ENCODE measurements at places on chromosomes 1 and 21. TPM values are rescaled to one million over a fixed set of nuclear protein-coding genes. Genes with fewer than 3 reads are reported as not detected.

Gene COL11A1
- total RNA-seq = 0.10 TPM

Gene HSPA6
- total RNA-seq = 1.5 TPM

Gene OR6N1
- not detected for total RNA-seq

Gene LYPD8
- 2.0 TPM for total RNA-seq

Gene AGBL4
- total RNA-seq = not detected

Gene TXLNA
- 56.1 TPM for total RNA-seq

- DNase-seq = no peak
Observed at GRCh38 chr1:234371414-234371813, 1.8 kb upstream of the COA6 start.

DNA sequence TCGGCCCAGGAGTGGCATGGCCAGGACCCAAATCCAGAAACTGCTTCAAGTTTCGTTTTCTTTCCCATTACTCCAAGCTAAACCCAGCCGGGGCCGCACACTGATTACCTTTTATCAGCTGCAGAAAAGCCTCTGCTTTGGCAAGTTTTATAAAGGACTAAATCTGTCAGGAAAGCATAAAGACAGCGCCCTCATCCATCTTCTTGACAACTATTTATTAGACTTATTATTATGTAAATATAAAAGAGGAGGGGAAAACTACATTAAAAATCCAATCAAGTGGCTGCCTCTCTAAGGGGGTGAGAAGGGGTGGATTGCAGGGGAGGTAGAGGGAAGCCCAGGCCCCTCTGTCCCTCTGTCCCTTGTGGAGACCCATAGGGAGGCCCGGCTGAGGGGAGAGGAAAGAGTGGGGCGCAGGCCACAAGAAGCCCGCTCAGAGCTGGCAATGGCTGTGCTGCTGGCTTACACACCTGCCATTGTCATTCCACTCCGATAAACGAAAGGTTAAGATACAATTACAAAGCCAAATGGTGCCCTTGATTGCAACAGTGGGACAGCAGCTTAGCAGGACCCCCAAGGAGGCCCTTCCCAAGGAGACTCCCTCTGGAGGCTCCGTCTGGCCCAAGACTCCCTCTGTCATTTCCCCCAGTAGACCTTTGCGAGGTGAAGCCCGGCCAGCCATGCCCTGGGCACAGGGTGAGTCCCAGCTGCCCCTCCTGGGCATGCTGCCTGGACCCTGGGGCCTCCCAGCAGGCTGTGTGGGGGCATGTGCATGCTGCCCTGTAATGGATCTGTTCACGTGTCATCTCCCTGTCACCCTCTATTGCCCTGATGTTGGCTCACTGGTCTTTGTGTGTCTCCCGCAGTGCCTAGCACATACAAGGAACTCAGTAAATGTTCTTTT is 45.4 kb downstream of the KCND3 start:
- no peak for DNase-seq

GRCh38 chr1:65175171-65176055 is 27.4 kb downstream of the AK4 start:
- no peak for DNase-seq

- no peak for DNase-seq
Observed at GRCh38 chr21:28624626-28625025, 368.1 kb downstream of the LTN1 start.

GRCh38 chr1:41745022-41745421 is 173.7 kb downstream of the HIVEP3 start:
- no peak for DNase-seq

DNA sequence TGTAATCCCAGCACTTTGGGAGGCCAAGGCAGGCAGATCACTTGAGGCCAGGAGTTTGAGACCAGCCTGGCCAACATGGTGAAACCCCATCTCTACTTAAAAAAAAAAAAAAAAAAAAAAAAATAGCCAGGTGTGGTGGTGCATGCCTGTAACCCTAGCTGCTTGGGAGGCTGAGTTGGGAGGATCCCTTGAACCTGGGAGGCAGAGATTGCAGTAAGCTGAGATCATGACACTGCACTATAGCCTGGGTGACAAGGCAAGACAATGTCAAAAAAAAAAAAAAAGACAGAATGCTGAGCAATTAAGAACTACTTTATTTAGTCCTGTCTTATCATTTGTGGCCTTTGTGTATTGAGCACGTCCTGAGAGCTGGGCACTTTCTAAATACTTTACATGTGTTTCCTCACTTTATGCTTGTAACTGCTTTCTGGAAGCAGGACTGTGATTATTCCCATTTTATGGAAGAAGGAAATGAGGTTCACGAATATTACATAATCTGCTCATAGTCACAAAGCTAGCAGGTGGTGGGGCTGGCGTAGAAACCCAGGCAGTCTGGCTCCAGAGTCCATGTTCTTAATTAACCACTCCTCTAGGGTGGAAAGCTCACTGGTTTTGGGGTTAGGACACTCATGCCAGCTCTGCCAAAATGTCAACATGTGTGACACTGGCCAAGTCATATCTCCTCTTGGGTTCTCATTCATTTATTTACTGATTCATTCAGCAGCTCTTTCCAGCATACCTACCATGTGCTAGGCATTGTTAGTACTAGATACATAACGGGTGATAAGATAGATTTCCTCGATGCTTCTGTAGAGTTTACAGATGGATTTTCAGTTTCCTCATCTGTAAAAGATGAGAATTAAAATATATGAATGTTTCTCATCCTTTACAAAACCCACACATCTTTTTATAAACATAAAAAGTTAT is 57.7 kb downstream of the DDR2 start:
- peak; percentile 64 for DNase-seq

- DNase-seq = peak; percentile 22
Observed at GRCh38 chr21:35202431-35202830, 153.3 kb upstream of the RUNX1 start.

DNA sequence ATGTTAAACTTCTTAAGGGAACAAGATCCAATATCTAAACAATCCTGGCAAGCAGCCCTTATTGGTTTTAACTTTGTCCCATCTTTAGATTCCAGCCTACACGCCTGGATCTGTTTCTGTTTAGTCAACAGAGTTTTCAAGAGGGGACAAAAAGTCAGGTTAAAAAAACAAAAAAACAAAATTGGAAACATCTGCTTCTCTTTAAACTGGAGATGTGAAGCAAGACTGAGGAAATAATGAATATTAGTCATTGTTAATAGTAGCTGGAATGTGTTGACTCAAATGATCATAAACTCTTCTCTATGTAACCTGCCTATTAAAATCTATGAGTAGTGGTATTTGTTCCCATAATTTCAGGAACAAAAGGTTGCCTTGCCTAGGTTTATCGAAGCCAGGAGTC is 55.0 kb downstream of the NID1 start:
- no peak for DNase-seq

DNA sequence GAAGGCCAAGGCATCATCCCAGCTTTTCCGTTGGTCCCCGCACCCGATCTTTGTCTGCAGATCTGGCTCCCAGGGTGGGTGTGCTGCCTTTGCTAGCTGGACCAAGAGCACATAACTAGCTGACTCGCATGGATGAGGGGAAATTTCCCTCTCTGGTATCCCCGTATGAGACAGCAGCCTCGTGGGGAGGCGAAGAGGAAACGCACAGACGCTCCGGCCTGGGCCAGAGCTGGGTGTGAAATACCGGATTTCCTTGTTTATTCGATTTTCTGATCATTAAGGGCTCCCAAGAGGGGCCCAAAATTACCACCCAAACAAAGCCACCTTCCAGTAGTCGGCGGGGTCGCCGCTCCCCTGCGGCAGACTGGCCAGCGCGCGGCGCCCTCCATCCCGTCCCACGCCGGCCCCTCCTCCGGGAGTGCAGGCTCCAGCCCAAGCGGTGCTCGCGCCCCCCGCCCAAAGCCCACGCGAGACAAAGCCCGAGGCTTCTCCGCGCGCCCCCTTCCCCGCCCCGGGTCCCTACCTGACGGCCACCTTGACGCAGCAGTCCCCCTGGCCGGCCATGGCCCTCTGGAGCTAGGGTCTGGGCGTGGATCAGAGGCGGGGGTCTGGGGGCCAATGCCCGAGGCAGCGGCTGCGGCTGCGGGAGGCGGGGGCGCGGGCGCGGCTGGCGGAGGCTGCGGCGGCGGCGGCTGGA is 546 bp downstream of the KIF21B start:
- DNase-seq = peak; percentile 18

DNA sequence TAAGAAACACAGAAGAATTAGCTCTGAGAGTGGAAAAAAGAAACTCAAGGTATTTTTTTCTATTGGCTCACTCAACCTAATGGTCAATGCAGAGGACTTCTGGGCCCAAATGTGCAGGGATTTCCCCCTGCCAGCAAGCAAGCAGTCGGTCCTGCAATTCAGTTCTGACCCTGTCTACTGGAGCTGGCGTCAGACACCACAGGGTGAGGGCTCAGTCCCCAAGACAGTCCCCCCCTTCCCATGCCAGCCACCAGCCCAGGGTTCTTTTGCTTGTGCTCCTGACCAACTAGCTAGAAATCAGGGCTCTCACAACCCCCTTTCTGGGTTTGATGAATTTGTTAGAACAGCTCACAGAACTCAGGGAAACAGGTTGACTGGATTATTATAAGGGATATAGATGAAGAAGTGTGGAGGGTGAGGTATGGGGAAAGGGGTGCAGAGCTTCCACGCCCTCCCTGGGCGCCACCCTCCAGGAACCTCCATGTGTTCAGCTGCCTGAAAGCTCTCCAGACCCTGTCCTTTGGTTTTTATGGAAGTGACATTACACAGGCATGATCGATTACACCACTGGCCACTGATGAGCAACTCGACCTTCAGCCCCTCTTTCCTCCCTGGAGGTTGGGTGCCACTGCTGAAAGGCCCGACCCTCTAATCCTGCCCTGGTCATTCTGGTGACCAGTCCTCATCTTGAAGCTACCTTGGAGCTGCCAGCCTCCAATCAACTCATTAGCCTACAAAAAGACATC is 22.5 kb upstream of the PWP2 start:
- DNase-seq = no peak

GRCh38 chr1:16276302-16277030 is 39.5 kb upstream of the CPLANE2 start:
- DNase-seq = no peak

DNA sequence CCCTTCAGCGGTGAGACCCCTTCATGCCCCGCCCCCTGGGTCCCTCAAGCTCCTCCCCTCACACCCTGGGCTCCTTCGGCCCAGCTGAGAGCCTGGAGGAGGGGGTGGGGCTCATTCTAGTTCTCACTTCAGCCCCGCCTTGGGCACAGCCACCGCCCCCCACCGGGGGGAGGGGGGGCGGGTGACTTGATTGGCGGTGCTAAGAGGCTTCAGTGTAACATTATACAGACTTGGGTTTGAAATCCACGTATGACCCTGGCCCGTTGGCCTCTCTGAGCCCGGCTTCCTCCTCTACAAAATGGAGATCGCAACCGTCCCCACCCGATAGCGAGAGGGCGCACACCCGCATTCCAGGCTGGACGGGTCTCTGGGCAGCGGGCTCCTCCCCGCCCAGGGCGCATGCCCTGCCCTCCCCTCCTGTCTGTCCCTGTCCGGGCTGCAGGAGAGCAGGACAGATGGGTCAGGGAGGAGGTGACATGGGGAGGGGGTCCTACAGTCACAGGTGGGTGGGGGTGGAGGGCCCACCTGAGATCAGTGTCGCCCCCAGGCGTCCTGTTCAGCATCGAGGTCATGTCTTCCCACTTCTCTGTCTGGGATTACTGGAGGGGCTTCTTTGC is 5.1 kb downstream of the CLCNKB start:
- no peak for DNase-seq

DNA sequence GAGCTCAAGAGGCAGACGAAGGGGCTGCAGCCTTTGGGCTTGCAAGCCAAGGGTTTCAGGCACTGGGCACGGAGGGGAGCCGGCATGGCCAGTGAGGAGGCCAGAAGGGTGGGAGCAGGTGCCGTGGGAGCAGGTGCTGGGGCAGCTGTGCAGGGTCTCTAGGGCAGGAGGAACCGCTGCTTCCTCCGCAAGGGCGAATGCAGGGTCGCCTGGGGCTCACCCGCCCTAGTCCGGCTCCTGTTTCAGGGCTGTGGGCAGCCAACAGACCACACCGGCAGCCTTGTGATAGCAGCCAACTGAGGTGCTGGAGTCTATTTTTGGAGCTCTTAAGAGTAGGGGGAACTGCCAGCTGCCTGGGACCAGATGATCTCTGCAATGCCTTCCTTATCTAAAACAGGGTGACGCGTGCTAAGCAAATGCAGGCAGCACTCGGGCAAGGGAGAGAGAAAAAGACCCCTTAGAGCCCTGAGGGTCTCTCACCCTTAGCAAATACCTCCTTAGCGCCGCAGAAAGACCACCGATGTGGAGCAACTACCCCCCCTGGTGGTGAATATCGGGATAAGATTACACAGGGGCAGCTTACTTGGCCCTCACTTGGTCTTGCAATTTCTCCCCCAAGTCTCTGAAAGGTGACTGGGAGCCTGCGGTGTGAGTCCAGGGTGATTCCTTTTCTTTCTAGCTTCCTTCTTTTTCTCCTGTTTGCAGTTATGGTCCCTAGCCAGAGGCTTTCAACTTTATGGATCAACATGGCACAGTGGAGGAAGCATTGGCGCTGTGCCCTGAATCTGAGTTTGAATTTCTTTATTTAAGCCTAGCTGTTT is 20.7 kb upstream of the MAPKAPK2 start:
- DNase-seq = peak; percentile 58

DNA sequence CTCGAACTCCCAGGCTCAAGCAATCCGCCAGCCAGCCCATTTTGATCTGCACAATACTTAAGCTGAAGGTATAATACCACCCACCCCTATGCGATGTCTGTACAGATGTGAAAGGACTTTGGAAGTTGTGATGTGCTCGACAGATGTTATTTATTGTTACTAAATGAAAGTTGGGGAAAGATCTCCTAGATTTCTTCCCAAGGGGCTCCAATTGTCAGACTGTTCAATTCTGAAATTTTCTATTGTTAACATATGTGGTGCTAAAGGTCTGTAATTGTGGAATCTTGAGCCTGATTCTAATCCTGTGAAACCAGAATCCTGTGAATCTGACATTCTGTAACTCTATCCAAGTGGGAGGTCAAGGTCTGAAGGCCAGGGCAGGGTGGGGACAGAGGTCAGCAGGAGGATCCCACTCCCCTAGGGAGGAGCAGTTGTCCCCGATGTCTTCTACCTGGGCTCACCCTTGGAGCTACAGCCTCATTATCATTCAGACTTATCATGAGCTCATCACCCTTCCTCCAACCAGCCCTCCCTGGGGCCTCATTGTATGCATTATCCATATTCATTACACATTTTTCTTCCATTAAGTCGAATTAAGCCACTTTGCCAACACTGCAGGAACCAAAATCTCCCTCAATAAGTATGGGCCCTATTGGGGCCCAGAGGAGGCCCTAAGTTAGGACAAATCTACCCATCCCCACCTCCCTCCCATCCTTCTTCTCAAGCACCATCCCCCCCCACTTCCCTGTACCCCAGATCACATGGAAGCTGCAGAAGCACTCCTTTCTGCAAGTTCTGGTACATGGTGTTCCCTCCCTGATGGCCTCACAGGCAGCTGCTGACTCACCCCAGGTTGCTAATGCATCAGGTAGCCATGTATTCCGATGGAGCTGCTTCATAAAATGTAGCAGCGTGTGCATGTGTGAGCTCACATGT is 32.3 kb downstream of the SHISAL2A start:
- DNase-seq = no peak

DNA sequence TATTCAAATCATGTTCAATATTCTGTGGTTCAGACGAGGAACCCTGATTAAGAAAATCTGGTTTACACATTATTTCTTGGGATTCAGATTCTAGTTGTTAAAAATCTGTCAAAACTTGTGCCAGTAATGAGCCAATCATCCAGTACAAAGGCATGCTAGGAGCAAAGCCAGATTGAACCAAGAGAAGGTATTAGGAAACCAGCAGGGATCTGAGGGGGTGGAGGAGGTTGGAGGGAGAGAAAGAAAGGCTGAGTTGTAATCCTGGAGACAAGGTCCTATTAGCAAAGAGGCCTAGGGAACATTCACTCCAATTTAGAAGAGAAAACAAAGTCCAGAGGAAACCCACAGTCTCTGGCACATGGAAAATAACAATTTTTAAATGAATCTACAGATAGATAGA is 352.9 kb downstream of the LTN1 start:
- DNase-seq = no peak
